ENCODE measurements at places on chromosomes 7 and 10. TPM values are rescaled to one million over a fixed set of nuclear protein-coding genes. Genes with fewer than 3 reads are reported as not detected.

DNA sequence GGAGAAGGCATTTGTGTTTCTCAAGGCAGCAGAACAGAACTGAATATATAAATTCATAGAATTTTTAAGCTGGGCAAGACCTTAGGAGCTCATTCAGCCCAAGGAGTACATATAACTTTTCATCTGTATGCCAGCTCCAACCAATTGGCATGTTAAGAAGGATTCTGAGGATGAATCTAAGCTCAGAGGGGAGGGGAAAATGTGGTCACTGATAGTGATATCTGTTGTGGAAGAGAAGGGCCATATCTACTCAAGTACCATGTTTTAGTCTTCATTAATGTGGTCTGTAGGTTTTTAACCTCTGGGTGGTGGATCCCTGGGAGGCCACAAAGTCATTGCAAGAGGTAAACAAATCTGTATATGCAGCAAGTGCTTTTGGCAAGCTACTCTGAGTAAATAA lies 6.4 kb downstream of the CALD1 start:
- peaks cover 17% of the 10 kb centered on the region for H3K4me1 ChIP-seq
- H3K27ac ChIP-seq: no peak overlapping the region
- no peaks in the 10 kb centered on the region for H3K36me3 ChIP-seq
- no peak overlapping the region for H3K4me3 ChIP-seq

DNA sequence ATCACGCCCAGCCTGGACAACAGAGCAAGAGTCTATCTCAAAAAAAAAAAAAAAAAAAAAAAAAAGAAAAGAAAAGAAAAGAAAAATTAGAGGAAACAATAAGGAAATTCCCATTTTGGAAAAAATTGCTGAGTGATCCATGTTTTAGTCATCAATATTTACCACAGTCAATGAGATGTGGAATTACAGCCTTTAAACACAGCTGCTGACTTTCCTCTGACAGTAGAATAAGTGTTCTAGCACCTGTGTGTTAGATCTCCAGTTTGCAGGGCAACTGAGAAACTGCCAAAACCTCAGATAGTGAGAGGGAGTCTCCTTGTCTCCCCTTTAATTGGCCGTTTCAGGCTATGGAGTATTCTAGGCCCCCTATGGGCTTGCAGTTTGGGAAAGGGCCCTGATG lies 520.1 kb downstream of the KCNMA1 start:
- H3K27ac ChIP-seq: no peak overlapping the region
- no peak for DNase-seq
- H3K27me3 ChIP-seq: no peaks in the 10 kb centered on the region
- no peaks in the 10 kb centered on the region for H3K4me1 ChIP-seq

DNA sequence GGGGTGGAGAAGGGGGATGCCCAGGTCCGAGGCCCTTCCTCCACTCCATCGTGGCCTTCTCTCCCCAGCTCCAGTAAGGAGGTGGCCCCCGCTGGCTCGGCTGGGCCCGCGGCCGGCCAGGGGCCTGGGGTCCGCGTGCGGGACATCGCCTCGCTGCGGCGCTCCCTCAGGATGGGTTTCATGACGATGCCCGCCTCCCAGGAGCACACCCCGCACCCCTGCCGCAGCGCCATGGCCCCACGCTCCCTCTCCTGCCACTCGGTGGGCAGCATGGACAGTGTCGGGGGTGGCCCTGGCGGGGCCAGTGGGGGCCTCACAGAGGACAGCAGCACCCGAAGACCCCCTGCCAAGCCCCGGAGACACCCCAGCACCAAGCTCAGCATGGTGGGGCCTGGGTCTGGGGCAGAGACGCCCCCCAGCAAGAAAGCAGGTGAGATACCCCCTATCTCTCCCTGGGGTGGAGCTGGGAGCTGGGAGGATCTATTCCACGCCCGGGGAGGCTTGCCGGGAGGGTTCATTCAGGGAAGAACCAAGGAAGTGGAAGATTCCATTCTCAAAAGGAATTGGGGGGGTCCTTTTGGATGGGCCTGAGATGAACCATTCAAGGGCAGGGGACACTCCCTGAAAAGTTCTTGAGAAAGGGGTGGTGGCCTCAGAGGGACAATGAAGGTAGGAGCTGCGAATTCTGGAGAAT lies 3.2 kb downstream of the NYAP1 start:
- no peak overlapping the region for H3K27ac ChIP-seq
- no peaks in the 10 kb centered on the region for H3K27me3 ChIP-seq
- no peak overlapping the region for H3K4me3 ChIP-seq
- no peaks in the 10 kb centered on the region for H3K4me1 ChIP-seq

CDHR1 gene
- 0.42 TPM for total RNA-seq

TDRD1 gene
- total RNA-seq: 0.19 TPM

All from aorta (tissue), 5 donors.